Esophagus squamous epithelium (tissue), 5 donors: ENCODE measurements at places on chromosomes 7 and 10. TPM values are rescaled to one million over a fixed set of nuclear protein-coding genes. Genes with fewer than 3 reads are reported as not detected.

DNA sequence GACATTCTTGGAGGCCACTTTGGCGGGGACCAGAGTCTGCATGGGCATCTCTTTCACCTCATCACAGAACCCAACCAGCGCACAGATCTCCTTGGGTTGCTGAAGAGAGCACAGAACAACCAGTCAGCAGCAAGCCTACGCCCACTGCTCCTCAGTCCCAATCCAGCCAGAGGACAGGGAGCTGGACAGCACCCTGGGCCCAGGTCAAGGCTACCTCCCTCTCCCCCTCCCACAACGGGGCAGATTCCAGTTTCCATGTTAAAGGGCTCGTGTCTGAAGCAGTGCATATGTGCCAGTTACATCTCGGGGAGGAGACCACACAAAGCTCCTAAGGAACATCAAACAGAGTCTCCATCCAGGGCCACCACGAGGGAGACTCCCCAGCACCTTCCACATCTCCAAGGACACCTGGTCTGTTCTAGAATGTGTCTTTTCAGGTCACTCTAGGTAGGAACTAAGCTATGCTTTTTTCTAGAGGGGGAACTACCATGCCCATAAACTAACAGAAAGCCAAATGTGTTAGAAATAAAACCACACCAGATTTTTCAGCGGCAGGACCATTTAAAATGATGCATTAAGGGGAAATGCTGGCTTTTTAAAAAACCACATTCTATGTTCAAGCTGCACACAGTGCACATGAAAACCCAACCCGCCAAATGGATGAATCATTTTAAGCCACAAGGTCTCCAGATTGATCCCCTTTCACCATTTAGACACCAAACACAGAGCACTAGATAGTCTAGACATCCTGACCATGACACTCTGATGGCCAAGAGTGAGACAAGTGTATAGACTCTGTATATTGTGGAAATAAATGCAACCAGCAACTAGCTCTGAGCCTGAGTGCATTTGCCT, 28.9 kb downstream of the PSAP start:
- no peak for DNase-seq

PAX2 gene
- not detected for total RNA-seq

- DNase-seq: no peak
These were observed 121.2 kb downstream of the WDFY4 start for GRCh38 chr10:48805848-48806247.

GRCh38 chr7:54757711-54758110, 1.3 kb downstream of the SEC61G start:
- no peak for DNase-seq
